Activated naive CD8-positive, alpha-beta T cell treated with anti-CD3 and anti-CD28 coated beads for 36 hours (primary cell): ENCODE measurements at places on chromosomes 7 and 10. TPM values are rescaled to one million over a fixed set of nuclear protein-coding genes. Genes with fewer than 3 reads are reported as not detected.

DNA sequence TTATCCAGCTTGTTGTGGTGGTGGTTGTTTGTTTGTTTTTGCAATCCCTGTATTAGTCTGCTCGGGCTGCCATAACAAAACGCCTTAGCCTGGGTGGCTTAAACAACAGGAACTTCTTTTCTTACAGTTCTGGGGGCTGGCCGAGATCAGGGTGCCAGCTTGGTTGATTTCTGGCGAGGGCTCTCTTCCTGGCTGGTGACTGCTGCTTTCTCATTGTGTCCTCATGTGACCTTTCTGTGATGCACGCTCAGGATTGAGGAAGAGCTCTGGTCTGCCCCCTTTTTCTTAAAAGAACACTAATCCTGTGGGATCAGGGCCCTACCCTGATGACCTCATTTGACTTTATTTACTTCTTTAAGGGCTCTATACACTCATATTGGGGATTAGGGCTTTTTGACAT is 107.1 kb upstream of the NRP1 start:
- no peak for DNase-seq

- no peak for DNase-seq
Measured at GRCh38 chr7:8515640-8516185, 82.3 kb downstream of the NXPH1 start.

SPAM1 gene
- not detected for total RNA-seq

DNA sequence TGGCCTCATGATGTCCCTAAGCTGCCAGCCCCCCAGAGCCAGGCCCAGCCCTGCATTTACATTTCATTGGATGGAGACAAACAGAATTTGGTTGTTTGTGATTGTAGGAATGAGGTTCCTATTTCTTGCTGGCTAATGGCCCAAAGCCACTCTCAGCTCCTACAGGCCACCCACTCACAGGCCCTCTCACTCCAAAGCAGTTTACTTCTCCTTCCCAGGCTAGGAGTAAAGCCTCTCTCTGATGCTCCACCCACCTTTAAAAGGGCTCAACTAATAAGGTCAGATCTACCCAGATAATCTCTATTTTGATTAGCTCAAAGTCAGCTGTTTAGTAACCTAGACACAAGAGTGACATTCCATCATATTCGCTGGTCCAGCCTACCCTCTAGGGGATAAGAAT is 11.2 kb upstream of the CUZD1 start:
- DNase-seq = no peak

C10orf67 gene
- total RNA-seq = 0.45 TPM

GRCh38 chr10:78416031-78417011 is 382.7 kb downstream of the RPS24 start:
- DNase-seq = no peak

DNA sequence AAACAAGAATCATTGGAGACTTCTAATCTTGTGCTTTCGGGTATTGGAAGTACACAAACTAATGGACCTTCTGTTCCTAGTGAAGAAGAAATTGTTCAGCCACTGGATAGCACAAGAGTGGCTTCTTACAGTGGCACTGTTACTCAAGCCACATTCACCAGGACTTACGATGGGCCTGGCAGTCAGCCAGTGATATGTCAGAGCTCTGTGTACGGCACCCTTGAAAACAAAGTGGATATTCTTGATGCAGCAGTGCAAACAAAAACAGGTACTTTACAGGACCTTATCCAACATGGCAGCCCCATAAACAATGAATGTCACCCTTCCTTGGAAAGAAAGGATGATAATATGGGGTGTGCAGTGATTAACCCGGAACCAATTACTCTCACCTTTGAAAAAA is 61.6 kb downstream of the TASOR2 start:
- no peak for DNase-seq

PILRA gene
- 0.68 TPM for total RNA-seq

GRCh38 chr7:80014511-80014910 is 120.1 kb upstream of the GNAI1 start:
- no peak for DNase-seq

TAS2R4 gene
- 0.27 TPM for total RNA-seq

DNA sequence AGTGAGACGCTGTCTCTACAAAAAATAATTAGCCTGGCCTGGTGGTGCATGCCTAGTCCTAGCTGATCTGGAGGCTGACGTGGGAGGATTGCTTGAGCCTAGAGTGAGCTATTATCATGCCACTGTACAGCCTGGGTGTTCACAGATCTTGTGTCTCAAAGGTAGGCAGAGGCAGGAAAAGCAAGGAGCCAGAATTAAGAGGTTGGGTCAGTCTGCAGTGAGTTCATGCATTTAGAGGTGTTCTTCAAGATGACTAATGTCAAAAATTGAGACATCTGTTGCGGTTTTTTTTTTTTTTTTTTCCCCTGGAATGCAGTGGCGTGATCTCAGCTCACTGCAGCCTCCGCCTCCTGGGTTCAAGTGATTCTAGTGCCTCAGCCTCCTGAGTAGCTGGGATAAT is 5.4 kb downstream of the PPIA start:
- DNase-seq = no peak

UCN3 gene
- not detected for total RNA-seq
